ENCODE measurements at places on chromosomes 4 and X.

- DNase-seq = no peak
Observed at GRCh38 chr4:16136827-16137226, 53.0 kb upstream of the PROM1 start.

GRCh38 chrX:8864161-8864560 lies 63.0 kb upstream of the FAM9A start:
- no peak for DNase-seq

GRCh38 chr4:111510535-111510934 lies 634.7 kb upstream of the FAM241A start:
- DNase-seq = no peak

DNA sequence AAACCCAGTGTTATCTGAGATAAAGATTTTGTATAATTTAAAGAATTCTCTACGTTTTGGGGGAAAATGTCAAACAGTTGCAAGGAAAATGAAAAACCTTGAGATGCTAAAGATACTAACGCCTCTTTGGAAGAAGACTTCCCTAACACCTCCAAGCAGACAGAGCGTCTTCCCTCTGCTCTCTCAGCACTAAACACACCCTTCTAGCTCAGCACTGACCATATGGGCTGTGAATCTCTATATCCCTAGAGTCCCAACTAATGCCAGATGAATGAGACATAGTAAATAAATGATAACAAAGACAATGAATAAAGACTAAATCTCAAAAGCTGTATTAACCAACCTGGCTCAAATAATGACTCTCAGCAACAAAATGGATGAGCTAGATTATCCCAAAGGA lies 13.3 kb downstream of the FUNDC1 start:
- DNase-seq = no peak

DNA sequence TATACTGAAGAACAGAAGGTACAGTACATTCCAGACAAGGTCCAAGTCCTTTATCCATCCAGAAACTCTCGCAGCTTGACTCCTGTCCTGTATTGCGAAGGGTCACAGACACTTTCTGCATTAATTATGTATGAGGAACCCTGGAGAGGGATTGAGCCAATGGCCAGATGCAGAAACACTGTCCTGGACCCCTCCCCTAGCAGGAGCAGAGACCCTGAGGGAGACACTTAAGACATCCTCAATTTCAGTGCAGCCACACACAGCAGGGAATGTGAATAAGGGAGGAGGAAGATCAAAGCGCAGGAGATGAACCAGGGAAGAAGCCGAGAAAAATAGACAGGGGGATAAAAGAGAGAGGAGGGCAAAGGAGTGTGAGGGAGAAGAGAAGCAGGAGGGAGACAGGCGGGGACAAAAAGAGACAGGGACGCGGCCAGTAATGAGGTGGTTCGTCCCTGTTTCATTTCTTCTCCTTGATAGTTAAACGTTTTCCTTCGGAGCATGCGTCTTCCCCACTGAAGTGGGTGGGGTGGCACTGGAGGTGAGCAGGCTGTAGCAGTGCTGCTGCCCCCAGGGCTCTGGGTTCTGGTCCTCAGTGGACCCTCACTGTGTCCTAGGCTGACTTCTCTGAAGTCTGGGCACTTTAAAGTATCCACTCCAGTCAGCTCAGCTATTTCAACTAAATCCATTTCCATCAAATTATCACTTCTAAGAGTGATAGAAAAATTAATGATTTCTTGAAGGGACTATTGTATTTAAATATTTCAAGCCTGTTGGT lies 356.4 kb upstream of the NOCT start:
- no peak for DNase-seq

- no peak for DNase-seq
Observed at GRCh38 chrX:123869488-123869887, 9.6 kb downstream of the XIAP start.

DNA sequence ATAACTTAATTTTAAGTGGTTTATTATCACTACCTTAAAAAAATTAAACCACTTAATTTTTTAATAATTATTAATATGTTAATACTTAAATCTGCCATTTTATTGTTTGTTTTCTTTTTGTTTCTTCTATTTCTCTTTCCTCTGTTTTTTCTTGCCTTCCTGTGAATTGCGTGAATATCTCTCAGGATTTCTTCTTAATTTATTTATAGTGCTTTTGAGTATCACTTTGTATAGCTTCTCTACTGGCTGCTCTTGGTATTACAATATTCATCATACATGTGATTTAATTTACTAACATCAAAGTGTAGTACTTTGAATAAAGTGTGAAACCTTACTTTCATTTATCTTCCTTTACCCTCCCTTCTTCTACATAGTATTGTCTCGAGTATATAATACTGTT lies 349.5 kb upstream of the CPXCR1 start:
- DNase-seq = no peak

- no peak for DNase-seq
Observed at GRCh38 chr4:113433116-113433515, 328.4 kb downstream of the CAMK2D start.

GRCh38 chrX:17635231-17635630 lies 102.1 kb upstream of the SCML1 start:
- no peak for DNase-seq

- DNase-seq = no peak
Observed at GRCh38 chr4:153471698-153472093, 5.5 kb downstream of the TMEM131L start.

GRCh38 chrX:5971300-5971699 lies 257.4 kb downstream of the NLGN4X start:
- DNase-seq = no peak

Data from GF-D8 (cell line).